Kidney tubule cell (primary cell): ENCODE measurements at places on chromosomes 7 and 10.

DNA sequence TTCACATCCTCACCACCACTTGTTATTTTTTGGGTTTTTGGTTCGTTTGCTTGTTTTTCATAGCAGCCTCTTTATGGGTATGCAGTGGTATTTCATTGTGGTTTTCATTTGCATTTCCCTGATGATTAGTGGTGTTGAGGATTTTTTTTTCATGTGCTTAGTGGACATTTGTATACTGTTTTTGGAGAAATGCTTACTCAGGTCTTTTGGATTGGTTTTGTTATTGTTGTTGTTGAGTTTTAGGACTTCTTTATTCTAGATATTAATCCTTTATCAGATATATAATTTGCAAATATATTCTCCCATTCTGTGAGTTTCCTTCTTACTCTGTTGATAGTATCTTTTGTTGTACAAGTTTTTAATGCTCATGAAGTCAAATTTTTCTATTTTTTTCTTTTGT, 42.8 kb downstream of the GAD2 start:
- DNase-seq = no peak

- DNase-seq = no peak
Measured at GRCh38 chr10:52662256-52662655, 110.3 kb downstream of the MBL2 start.

GRCh38 chr7:134045716-134046115, 81.4 kb upstream of the LRGUK start:
- no peak for DNase-seq

DNA sequence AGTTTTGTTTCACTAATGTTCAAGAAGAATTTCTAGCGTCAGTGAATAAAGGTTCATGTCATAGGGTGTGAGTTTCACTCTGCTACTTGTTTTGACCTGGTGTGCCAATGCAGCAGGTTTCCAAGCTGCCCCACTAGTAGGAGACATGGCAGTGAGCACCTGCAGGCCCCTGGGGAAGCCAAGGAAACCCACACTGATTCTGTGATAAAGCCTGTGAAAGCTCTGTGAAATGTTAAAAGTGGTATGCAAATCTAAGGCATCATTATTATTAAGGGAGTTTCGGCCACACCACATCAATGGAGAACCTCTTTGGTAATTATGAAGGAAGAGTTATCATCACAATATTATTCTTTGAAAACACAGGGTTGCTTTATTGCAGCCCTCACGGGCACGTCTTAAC, 46.4 kb downstream of the ABCB5 start:
- DNase-seq = no peak

DNA sequence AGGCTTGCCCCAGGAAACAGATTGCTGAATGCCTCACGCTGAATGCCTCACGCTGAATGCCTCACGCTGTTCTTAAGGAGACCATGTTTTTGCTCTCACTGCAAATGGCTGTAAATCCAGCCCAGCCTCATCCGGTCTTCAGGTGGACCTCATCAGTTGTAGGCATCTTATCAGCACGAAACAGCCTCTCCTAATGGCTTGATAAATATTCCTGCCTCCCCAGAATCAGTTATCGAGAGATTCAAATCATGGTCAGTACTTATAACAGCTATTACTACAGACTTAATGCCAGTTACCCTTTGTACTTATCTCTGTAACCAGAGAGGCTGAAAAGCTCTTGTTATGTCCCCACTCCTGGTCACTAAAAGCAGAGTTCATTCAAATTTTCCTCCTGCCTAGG, 290.6 kb downstream of the FZD1 start:
- no peak for DNase-seq

- DNase-seq = peak; percentile 22
Measured at GRCh38 chr10:103881416-103882284, 26.3 kb upstream of the SH3PXD2A start.

GRCh38 chr10:88913788-88914187, 33.7 kb downstream of the STAMBPL1 start:
- no peak for DNase-seq
